ENCODE measurements at places on chromosomes 7 and 10. TPM values are rescaled to one million over a fixed set of nuclear protein-coding genes. Genes with fewer than 3 reads are reported as not detected.

Gene WASHC2A
- 38.0 TPM for polyA plus RNA-seq

Gene GPRIN2
- polyA plus RNA-seq = 0.42 TPM

Gene GATA3
- 4.0 TPM for polyA plus RNA-seq

Gene ATOH7
- 0.04 TPM for polyA plus RNA-seq

Gene GBX1
- polyA plus RNA-seq = not detected

Gene CYP3A5
- 4.5 TPM for polyA plus RNA-seq

Gene FAM221A
- 0.71 TPM for polyA plus RNA-seq

Gene PDZD8
- 17.6 TPM for polyA plus RNA-seq

Gene PLEKHS1
- not detected for polyA plus RNA-seq

Gene C10orf105
- polyA plus RNA-seq = not detected

Gene CTNNA3
- polyA plus RNA-seq = 0.09 TPM

Gene PSMA2
- polyA plus RNA-seq = 112 TPM

Gene MRPS24
- 104 TPM for polyA plus RNA-seq

Gene IDE
- polyA plus RNA-seq = 16.5 TPM

Gene OR2A5
- polyA plus RNA-seq = not detected

Gene DYNC1I1
- 0.10 TPM for polyA plus RNA-seq

Gene C10orf90
- polyA plus RNA-seq = not detected

Gene ODAD2
- polyA plus RNA-seq = 0.01 TPM

Gene DPP6
- not detected for polyA plus RNA-seq

Gene PIK3AP1
- 0.09 TPM for polyA plus RNA-seq

Gene NIPSNAP2
- 64.7 TPM for polyA plus RNA-seq

Gene DNAH11
- polyA plus RNA-seq = under 0.01 TPM

Gene CAV2
- 631 TPM for polyA plus RNA-seq

Gene ZEB1
- 0.96 TPM for polyA plus RNA-seq

Gene MYH16
- 2.2 TPM for polyA plus RNA-seq

Gene PTCD1
- polyA plus RNA-seq = 2.8 TPM

Gene EGR2
- polyA plus RNA-seq = 0.09 TPM

Gene ZPBP
- polyA plus RNA-seq = not detected

Gene CAV1
- polyA plus RNA-seq = 2,867 TPM

Gene PRSS37
- polyA plus RNA-seq = not detected

Gene NPC1L1
- polyA plus RNA-seq = 0.03 TPM

Gene TECTB
- polyA plus RNA-seq = not detected

Gene CRYGN
- polyA plus RNA-seq = not detected

Gene CADPS2
- 0.37 TPM for polyA plus RNA-seq

Gene BBIP1
- polyA plus RNA-seq = 13.9 TPM

Gene HSPA12A
- 8.5 TPM for polyA plus RNA-seq

Gene ZNF853
- 0.03 TPM for polyA plus RNA-seq

Gene ZNF783
- 4.2 TPM for polyA plus RNA-seq

Gene NME8
- not detected for polyA plus RNA-seq

Gene MYO3A
- polyA plus RNA-seq = not detected

Gene RPA3
- polyA plus RNA-seq = 51.1 TPM

Gene ELN
- polyA plus RNA-seq = not detected

Gene TRIM56
- polyA plus RNA-seq = 3.0 TPM

Gene CYP2C19
- not detected for polyA plus RNA-seq

Gene ITGA8
- polyA plus RNA-seq = not detected

Gene CPA2
- polyA plus RNA-seq = 0.41 TPM

Gene GATAD1
- 13.5 TPM for polyA plus RNA-seq

Gene ELFN1
- polyA plus RNA-seq = 0.03 TPM

Gene ALOX5
- not detected for polyA plus RNA-seq

Gene FLNC
- 0.03 TPM for polyA plus RNA-seq

Gene FAM24B
- 4.5 TPM for polyA plus RNA-seq

Gene PKD1L1
- polyA plus RNA-seq = 0.01 TPM

Gene ARHGEF35
- 12.2 TPM for polyA plus RNA-seq

All from keratinocyte (primary cell).